ENCODE measurements at places on chromosomes 12 and 14.

- no peak for DNase-seq
Observed at GRCh38 chr12:81942594-81942993, 183.4 kb upstream of the PPFIA2 start.

- no peak for DNase-seq
Observed at GRCh38 chr12:76878099-76878898, 520 bp downstream of the CSRP2 start.

DNA sequence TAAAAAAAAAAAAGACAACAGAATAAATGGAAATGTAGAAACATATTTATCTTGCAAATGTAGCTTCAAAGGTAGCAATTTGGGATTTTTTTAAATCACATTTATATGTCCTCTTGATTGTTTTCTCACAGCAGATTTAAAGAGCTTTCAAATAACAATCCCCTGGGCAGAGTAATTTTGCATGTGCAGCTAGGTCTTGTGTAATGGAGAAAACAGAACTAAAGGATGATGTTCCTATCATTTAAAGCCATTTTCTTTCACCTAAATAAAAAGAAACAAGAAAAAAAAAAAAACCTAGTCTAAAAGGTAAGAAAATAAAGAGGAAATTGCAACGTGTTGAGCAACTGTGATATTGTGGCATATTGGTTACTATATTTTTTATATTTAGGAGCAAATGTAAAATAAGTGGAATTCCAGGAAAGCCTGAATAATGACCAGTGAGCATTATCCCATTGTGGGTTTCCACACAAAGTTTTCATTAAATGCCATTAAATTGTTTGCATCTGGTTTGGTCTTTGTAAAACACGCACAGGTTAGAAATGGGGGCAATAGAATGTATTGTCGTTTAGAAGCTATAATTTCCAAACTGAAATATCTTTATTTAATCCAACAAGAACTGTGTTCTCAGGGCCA, 215.6 kb downstream of the SLC6A15 start:
- DNase-seq = no peak

GRCh38 chr12:82857276-82857675, 170.6 kb downstream of the TMTC2 start:
- DNase-seq = no peak

DNA sequence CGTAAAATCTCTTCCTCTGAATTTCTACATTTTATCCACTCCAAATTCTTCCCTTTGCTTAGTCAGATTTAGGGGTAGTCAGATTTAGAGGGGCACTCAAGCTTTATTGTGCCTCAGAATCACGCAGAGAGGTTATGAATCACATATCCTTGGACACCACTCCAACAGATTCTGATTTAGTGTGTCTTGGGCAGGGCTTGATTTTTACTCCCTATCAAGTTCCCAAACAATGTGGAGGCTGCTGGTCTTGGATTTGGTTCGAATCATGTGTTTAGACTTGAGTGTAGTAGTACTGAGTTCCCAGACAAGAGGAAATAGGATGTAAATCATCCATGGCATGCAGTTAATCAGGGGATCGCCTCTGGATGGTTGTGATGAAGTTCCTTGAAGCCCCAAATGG, 298.1 kb upstream of the CLEC14A start:
- no peak for DNase-seq

GRCh38 chr12:40012711-40013110, 93.2 kb downstream of the SLC2A13 start:
- no peak for DNase-seq

DNA sequence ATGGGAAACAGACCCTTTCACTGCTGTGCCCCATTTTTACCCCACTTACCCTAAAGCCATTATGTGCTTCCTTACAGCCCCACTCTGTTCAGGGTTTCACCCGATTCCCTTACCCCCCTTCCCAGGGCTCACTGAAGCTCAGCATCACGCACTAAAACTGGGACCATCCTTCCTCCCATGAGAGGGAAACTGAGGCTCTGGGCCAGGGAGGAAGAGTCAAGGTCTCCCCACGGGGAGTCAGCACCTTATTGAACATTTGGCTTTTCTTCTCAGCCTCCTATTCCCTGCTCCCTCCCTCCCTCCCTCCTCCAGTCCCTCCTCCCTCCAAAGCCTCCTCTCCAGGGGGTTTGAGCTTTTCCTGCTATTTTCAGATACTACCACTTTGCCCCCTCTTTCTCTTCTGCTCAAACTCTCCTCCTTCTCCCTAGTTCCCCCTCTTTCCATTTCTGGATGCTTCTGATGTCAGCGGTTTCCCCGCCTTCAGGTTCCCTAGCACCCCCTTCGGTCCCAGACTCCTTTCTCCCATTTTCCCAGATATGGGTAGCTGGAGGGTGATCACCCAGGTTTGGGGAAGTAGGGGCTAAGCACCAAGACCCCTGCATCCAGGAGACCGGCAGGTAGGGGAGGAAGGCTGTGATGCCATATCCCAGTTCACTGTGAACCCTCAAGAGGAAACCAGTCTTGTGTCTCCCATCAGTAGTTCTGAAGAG, 960 bp downstream of the GPR162 start:
- no peak for DNase-seq
